Activated T-cell treated with anti-CD3 and anti-CD28 coated beads for 48 hours (primary cell): ENCODE measurements at places on chromosomes 4 and X.

DNA sequence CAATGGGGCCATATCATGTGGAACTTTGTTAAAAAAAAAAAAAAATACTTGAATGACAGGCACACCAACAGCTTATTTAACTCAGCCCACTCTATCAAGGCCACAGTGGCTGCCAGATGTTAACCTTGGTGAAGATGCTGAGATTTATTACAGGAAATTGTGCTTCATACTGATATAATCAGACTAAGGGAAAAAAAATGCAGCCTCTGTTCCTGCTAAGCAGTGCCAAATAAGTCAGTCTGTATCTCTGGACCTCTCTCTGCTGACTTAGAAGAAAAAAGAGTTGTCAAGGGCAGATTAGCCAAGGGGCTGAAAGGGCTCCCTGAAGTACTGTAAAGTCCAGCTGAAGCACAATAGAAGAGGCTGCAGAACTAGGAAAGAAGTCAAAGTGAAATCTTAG is 677.7 kb upstream of the HTR2C start:
- no peak for DNase-seq

GRCh38 chr4:150033081-150033480 is 45.2 kb upstream of the DCLK2 start:
- no peak for DNase-seq

DNA sequence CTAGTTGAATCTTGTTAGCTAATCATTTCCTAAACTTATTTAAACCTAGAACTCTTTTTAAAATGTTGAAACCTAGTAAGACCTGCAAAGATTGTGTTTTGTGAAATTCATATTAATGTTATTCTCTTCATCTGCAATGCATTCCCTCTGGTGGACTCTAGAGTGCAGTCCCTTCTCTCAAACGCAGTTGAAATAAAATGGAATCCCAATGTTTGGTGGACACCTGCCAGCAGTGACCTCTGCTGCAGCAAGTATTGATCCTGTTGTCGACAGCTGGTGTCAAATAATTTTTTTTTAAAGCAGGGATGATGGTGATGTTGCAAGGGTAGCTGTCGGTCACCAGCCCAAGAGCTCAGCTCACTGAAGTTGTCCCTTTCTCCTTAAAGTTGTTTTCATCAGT is 492.0 kb downstream of the ZIC3 start:
- no peak for DNase-seq

GRCh38 chrX:72100051-72100755 is 31.5 kb downstream of the RTL5 start:
- no peak for DNase-seq

DNA sequence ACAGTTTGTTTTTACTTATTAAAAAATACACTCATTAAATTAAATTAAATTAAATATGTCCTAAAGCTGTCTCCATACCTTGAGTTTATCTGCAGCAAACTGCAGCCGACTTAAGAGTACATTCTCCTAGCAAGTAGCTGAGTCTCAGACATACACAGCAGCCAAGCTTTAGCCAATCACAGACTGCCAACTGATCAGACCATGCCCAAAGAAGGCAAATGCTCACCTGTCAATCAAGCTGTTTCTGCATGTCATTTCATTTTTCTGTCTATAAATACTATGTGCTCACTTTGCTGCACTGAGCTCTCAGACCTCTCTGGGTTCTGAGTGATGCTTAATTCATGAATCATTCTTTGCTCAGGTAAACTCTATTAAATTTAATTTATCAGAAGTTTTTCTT is 280.9 kb upstream of the EPHA5 start:
- DNase-seq = no peak

DNA sequence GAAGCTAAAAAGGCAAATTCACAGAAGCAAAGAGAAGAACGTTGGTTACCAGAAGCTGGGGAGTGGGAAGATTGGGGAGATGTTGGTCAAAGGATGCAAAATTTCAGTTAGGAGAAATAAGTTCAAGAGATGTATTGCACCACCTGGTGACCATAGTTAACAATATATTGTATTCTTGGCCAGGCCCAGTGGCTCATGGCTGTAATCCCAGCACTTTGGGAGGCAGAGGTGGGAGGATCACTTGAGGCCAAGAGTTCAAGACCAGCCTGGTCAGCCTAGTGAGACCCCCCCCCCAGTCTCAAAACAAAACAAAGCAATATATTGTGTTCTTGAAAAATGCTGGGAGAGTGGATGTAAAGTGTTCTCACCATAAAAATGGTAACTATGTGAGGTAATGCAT is 67.9 kb downstream of the TAB3 start:
- DNase-seq = no peak

DNA sequence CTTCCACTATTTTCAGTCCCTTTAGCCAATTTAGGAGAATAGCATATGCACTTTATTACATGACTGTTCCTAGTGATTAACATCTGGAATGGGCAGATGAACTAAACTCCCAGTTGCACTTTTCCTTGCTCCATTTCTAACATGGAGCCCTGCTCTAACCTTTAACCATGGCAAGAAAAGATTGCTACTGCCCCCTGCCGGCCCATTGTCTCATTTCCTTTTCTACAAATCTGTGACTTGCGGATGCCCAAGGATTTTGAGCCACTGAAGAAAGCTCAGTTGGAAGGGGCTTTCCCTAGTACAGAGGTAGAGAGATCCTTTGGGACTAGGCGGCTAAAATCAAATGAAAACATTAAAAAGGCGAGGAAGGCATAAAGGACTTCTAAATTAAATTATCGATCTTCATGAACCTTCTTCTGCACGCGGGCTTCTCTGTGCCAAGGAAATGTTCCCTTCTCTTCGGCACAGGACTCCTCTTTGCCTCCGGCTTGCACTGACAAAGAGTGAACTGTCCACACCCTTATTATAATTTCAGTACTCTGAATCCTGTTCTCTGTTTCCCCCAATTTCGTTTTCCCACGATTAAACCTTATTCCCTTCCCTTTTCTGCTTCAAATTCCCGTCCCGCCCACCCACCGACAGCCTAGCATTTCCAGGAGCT is 577 bp upstream of the GLRA2 start:
- DNase-seq = peak; percentile 29

- DNase-seq = no peak
These were observed 352.3 kb downstream of the GRXCR1 start for GRCh38 chr4:43244688-43245382.

GRCh38 chr4:79798047-79798446 is 275.0 kb downstream of the ANTXR2 start:
- no peak for DNase-seq

DNA sequence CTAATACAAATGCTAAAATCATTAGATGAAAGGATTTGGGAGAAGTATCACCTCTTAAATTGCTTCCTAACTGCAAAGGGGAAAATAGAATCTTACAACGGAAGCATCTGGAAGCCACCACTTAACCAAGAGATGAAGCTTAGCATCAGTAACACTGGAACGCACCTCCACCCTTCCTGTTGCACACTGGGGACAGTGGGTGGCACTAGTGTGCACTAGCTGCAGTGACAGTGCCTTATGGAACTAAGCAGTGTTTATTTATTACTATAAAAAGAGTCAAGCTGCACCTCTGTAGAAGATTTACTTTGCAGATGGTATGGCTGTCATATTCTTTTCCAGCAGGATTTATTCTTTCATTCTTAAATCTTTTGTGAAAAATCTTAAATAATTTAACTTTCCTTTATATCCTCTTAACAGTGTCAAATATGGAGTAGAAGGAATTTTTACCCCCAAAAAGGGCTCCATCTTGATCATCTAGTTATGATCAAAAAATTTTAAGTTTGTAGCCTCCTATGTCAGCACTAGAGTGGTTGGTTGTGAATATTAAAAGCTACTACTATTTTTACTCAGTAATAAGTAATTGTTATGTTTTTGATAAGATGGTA is 76.7 kb downstream of the SCD5 start:
- DNase-seq = peak; percentile 5

GRCh38 chrX:30573125-30573524 is 4.4 kb downstream of the TASL start:
- no peak for DNase-seq

DNA sequence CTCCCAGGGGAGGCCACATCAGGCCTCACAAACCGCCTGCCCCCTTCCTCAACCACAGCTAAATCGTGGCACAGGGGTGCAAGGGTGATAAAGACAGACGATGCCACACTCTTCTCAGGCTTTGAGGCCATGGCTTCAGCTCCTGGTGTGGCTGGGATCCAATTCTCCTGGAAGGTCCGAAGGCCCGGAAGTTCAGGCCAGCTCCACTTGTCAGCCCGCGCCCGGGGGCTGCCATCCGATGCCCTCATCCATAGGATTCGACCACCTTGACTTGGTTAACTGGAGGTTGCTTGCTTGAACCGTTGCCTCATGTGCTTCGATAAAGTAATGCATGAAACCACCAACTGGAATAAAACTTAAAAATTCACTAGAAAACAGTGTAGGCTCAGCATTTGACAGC is 8.2 kb downstream of the TEX13C start:
- no peak for DNase-seq

DNA sequence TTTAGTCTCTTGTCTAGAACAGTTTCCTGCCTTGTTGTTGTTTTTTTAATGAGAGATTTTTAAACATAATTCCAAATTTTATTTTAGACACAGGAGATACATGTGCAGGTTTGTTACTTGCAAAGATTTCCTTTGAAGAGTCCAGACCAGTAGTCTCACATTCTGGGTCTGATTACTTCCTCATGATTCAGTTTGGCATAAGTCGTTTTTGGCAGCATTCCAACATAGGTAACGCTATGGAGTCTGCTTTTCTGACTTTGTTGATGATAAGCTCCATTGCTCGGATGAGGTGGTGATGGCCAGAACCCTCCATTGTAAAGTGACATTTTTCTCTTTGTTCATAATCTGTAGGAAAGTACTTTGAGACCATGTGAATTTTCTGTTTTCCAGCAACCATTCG is 74.7 kb downstream of the CLCN4 start:
- DNase-seq = no peak

- no peak for DNase-seq
These were observed 915 bp downstream of the CPZ start for GRCh38 chr4:8593264-8594096.

DNA sequence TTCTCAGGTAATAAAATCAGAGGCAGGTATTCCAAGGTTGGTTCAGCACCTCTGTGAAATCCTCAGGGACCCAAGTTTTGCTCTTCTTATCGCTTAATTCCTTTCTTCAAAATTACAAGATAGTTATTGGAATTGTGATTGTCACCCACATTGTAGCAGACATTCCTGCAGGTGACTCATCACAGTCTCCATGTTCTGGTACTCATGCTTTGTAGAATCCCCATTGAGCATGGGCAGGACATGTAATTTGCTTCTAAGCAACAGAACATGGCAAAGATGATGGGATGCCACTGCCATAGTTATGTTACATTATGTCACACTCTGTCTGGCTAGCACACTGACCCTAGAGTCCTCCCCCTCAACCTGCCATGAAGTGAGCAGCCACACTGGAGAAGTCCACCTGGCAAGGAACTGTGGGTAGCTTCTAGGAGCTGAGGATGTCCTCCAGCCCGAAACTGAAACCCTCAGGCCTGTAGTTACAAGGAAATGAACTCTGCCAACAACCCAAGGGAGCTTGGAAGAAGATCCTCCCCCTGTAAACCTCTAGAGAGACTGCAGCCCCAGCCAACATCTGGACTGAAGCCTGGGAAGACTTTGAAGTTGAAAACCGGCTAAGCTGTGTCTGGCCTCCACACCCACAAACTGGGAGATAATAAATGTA is 58.3 kb upstream of the GUCY1A1 start:
- DNase-seq = no peak

DNA sequence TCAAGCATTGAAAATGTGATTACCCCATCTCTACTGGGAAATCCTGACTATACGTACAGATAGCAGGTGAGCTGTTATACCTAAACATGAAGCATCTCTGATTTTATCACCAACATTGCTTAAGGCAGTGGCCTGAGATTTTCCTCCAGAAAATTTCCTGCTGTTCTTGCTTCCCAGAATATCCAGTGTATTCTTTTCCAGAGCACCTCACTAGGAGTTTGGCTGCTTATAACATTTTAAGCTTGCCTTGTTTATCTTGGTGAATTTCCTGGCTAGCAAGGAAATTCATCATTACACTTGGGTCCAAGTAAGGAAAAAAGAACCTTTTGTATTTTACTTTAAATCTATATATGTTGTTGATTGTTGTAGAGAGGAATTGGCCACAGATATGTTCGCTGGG is 73.0 kb upstream of the CLCN4 start:
- DNase-seq = no peak

- DNase-seq = no peak
These were observed 65.3 kb downstream of the NHS start for GRCh38 chrX:17440258-17440657.

DNA sequence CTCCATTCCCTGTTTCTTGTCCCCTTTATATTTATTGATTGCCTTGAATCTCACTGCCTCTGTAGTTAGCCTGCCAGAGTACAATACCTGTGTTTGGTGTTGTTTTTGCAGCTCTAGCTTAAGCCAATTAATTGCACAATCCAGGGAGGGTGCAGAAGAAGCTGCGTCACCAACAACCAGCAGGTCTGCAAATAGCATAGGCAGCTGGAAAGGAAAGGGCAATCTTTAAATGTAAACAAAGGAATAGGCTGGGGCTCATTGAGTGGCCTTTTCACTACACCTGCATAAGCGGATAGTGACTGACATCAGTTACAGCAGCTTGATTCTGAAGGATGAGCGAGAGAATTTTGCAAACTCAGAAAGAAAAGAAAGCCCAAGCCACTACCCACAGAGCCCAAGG is 106.8 kb upstream of the RAI2 start:
- no peak for DNase-seq

DNA sequence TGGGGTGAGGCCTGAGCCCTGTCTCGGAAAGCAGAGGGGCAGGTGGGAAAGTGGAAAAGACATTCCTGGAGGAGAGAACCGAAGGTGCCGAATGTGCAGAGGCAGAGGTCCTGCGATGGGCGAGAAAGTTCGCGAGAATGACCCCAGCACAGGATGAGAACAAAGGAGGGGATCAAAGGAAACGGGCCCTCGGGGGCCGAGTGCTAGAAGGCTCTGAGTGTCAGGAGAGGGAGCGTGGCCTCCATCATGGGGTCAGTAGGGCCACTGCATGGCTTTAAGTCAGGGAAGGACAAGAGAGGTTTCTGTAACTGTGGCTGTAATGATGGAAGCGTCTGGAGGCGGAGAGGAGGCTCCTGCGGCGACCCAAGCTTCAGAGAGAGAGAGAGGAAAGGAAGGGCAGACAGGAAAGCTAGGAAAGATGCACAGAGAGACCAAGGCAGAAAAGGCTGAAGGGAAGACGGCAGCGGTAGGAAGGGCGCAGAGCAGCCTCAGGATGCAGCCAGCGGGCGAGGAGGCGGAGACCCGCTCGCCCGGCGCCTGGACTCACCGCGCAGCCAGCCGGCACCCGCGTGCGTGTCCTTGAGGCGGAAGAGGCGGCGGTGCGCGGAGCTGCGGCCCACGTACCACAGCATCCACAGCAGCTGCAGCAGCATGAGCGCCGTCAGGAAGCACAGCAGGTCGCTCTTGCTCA is 669 bp downstream of the OTOP1 start:
- DNase-seq = no peak
